ENCODE measurements at places on chromosomes 1 and 21. TPM values are rescaled to one million over a fixed set of nuclear protein-coding genes. Genes with fewer than 3 reads are reported as not detected.

GRCh38 chr1:165354739-165355138 is 1.8 kb downstream of the LMX1A start:
- no peak for DNase-seq

GRCh38 chr1:109863667-109864046 is 47.0 kb upstream of the CSF1 start:
- no peak for DNase-seq

DNA sequence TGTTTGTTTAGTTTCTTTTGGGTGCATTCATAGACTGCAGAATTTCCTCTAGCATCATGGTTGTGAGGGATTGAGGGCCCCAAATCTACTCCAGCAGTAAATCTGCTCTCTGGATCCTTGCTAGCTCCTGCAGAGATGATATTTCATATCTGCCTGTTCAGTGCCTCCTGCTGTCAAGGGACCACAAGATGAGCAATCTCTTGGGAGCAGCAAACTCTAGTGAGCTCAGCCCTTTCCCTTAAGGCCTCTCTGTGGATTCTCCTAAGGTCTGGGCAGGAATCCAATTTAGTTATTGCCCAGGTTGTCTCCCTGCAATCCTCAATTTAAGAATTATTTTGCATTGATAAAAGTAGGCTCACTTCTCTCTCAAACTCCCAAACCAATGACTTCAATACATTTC is 76.9 kb downstream of the RGS18 start:
- no peak for DNase-seq

The RPE65 gene
- not detected for total RNA-seq

The RXFP4 gene
- not detected for total RNA-seq

All from lower lobe of right lung (tissue), 2 donors.